CD4-positive, alpha-beta T cell treated with Interleukin-21 for 1 hour (primary cell): ENCODE measurements at places on chromosomes 1 and 21.

DNA sequence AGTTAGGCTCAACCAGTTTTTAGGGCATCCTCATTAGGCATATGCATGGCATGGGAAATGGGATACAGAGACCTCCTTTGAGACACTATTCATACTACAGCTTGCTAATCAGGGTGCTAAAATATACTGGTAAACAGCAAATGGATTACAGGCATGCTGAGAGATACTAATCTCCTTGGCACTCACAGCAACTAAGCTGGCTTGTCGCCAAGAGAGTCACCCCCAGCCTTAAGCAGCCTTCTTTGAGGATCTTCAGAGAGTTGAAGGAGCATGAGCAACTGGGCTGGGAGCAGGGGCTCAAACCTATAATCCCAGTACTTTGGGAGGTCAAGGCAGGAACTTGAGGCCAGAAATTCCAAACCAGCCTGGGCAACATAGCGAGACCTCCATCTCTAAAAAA is 120.1 kb upstream of the NR5A2 start:
- DNase-seq = no peak

DNA sequence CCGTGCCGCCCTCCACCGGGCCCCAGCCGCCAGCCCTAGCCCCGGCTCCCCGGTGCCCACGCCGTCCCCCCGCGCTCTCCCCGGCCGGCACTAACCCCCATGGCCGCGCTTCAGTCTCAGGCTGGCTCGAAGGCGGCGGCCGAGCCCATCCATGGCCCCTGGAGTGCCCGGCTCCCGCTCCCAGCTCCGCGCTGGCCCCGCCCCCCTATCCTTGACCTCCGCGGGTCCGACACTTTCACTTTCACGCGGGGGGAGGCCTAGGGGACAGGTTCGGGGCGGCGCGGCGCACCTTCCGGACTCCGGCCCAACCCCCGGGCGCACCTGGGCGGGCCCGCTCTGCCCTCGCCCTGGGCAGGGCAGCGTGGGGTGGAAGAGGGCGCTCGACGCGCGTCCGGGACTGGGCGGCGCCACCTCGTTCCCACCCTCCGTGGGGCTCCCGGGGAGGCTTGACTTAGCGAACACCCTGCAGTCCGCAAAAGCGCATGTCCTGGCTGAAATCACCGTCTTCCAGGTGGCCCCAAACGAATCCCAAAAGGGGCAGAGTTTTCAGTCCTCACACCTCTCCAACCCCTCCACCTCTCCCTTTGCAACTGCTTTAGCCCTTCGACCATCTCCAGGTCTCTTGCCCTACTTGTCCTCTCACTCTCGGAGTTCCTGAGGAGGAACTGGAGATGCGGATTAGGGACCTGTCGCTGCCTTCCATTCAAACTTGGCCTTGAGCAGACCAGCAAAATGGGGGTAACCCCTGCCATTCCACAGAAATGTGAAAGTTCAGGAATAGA is 3.9 kb upstream of the DENND2D start:
- DNase-seq = peak; percentile 85

DNA sequence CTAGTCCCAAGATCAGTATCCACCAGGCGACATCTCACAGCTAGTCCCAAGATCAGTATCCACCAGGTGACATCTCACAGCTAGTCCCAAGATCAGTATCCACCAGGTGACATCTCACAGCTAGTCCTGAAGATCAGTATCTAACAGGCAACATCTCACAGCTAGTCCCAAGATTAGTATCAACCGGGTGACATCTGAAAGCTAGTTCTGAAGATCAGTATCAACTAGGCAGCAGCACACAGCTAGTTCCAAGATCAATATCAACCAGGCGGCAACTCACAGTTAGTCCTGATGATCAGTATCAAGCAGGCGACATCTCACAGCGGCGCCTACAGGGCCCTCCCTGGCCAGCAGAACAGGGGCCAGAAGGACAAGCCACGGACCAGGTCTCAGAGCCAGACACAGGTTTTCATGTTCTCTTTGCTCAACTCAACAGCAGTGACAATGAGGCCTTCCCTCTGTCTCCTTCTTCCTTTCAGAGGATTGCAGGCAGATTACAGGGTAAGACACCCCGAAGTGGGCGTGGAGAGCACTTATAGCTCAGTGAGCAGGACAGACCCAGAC is 32.5 kb downstream of the NPHP4 start:
- DNase-seq = no peak

DNA sequence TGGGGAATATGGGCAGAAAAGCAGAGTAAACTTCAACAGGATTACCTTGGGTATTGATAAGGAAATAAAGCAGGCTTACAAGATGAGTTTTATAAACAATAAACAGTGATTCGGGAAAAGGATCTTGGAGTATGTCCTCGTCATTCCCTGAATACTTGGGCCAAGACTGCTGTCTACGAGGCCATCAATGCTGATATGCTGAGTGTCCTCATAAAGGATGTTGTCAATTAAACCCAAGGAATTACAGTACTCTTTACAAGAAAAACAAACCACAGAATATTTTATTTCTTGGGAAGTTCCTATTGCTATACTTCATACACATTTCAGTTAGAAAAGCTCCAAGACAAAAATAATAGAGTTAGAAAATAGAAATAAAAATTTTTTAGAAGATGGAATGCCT is 34.9 kb downstream of the ATP1B1 start:
- DNase-seq = no peak
